AG20443 (cell line): ENCODE measurements at places on chromosomes 2 and 18.

DNA sequence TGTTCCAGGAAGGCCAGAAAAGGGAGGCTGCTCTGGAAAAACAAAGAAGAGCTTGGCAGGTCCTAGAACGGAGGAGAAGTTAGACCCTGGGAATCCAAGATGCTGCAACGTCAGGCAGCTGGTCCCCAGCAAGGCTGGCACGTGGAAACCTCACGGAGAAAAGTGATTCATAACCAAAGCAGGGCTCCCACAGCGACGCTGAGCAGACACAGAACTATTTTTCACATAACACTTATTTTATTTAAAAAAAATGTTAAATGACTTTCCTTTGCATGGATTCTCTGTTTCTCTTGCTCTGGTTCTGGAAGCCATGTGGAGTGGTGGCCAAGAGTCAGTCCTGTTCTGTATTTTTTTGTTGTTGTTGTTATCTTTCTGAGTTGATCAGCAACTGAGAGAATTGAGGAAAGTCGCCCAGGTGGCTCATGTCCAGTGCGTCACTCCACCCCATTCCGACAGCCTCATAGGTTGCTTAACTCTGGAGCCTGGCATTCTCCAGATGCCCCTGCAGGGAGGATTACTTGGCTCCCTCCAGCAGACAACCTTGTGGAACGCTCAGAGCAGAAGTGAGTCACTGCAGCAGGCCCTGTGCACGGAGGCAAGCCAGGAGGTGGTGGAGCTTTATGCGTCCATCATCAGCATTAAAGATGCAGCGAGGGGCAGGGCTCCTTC, 229.9 kb upstream of the HDAC4 start:
- peak; percentile 95 for DNase-seq

- no peak for DNase-seq
Observed at GRCh38 chr2:179890666-179891065, 29.3 kb upstream of the ZNF385B start.

- peak; percentile 7 for DNase-seq
Observed at GRCh38 chr2:10144771-10145518, 22.4 kb downstream of the RRM2 start.

- peak; percentile 15 for DNase-seq
Observed at GRCh38 chr18:9449600-9450414, 25.5 kb upstream of the RALBP1 start.
